ENCODE measurements at places on chromosomes 13 and 19. TPM values are rescaled to one million over a fixed set of nuclear protein-coding genes. Genes with fewer than 3 reads are reported as not detected.

NCR1 gene
- not detected for total RNA-seq

DNA sequence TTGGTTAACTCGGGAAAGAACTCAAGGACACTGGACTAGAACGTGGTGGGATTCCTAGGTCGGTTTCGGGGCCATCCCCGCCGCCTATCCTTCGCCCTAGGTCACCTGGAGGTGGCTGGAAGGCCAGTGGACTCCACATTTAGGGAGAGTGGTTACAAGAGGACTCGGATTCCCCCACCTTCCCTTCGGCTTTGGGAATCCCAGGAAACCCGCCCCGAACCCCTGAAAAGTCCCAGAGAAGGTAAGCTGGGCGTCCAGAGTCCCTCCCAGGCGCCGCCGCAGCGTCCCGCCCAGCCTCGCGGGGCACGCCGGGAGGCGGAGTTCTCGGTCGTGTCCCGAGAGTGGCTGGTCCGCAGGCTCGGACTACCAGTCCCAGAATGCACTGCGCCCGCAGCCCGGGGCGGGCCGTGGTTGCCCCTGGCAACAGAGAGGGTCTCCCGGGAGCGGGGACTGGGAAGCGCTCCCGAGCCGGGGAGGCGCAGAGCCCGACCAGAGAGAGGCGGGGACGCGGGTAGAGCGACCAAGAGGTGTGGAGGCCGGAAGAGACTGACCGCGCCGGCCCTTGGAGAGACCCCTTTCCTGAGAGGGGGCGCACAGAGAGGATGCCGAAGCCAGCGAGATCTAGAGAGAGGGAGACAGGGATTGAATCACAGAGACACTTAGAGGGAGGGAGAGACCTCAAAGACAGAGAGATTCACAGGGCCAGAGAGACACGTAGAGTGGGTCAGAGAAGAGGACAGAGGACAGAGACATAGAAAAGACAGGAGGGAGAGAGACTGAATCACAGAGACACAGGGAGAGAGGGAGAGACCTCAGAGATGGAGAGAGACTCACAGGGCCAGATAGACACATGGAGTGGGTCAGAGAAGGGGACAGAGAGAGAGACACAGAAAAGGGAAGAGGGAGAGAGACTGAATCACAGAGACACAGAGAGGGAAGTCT, 2.6 kb upstream of the PRKCG start:
- DNase-seq, result peak; percentile 58

- DNase-seq, result no peak
These were observed 2.5 kb upstream of the FXYD3 start for GRCh38 chr19:35112995-35113688.

LAIR1 gene
- total RNA-seq, result 1.0 TPM

DNA sequence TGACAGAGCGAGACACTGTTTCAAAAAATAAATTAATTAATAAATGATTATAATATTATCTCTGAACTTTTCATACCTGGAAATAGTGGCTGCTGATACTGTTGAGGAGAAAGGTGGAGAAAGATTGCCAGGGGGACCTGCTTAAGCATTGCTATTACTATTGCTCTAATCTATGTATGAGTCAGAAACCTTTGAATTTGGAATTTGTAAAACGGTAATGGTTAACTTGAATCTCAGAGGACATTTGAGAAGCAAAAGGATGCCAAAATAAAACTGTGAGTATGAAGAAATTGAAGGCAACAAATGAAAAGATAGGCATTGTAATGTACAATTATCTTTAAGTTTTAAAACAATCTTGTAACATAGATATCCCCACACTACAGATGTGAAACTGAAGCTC, 5.2 kb downstream of the MRPL57 start:
- no peak for DNase-seq

KL gene
- total RNA-seq, result 2.4 TPM

IGFL2 gene
- total RNA-seq, result not detected

DNA sequence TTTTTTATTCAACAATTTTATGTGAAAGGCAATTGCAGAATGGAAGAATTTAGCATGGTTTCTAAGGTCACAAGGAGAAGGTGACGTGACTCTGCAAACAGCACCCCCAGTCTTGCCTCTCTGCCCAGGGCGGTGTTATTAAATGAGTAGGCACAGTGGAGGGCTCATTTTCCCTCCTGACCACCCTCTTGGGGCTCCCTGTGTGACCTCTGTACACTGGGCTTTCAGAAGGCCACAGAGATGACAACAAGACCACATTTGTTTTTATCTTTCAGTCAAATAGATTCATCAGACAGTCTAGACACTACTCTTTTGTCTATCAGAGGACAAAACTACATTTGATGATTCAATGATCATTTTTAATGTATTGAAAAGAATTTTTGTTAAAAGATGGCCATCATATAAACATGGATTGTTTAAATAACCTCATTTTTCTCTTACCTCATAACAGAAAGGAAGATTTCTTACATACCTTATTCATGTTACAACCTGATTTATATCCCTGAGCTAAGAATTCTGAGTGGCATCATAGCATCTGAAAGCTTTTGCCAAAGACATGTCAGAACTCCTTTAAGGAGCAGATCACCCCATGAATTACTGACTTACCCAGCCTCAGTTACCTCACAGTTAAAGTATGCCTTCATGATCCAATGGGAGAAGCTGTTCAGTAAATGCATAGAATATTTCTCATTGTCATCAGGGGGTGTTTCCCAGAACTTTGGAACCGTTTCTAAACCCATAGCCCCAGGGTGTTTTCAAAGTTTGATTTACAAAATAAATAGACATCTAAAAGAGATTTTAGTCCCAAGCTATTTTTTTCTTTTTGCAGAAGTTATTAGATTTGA, 184.0 kb upstream of the RFC3 start:
- no peak for DNase-seq

- no peak for DNase-seq
These were observed 10.3 kb upstream of the LEUTX start for GRCh38 chr19:39768334-39768733.

DNA sequence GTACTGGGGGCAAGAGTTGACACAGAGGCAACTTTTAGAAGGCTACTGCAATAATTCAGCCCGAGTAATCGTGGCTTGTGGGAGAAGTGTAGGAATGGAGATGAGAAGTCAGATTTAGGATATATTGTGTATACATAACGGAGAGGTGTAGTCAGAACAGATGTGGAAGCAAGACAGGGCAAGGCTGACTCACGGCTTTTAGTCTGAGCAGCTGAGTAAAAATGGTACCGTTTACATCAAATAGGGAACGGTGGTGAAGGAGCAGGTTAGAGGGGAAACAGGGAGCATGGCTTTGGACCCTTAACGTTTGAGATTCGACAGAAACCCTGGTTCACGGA, 796 bp upstream of the LSM14A start:
- no peak for DNase-seq

Data from kidney epithelial cell (primary cell).